ENCODE measurements at places on chromosomes 13 and 19.

GRCh38 chr19:3451451-3451866 lies 28.9 kb downstream of the SMIM24 start:
- DNase-seq, result no peak

DNA sequence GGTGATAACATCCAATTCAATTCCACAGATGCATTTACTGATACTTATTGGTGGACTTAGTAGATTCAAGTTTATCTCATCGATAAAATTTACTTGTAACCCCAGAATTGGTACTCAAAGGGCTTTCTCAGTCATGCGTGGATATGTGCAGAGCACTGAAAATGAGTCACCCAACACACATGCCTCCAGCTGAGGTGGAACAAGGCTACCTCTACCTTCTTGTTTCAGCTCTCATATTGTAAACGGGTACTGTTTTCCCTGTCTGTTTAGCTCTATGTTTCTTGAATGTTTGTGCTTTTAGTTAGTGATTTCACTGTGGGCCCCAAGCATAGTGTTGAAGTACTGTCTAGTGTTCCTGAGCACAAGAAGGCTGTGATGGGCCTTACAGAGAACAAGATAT lies 1.5 kb downstream of the LRRC63 start:
- DNase-seq, result no peak

DNA sequence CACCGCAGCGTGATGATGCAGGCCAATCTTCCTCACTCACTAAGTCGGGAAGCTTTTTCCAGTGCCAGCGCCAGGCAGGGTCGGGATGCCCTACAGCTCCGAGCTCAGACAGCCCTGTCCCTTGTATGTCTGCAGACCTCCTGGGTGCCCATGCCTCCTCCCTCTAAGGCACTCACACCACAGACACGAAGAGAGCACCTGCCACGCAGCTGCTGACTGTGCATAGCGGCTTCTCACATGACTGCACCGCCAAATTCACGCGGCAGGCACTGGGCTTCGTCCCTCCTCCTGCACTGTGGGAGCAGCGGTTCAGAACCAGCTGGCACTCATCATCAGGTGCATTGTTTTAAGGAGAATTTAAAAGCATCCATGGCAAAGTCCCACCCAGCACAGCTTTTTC lies 88.1 kb downstream of the SLC7A1 start:
- DNase-seq, result no peak

- DNase-seq, result no peak
Observed at GRCh38 chr13:112267660-112268059, 108.5 kb upstream of the SPACA7 start.

DNA sequence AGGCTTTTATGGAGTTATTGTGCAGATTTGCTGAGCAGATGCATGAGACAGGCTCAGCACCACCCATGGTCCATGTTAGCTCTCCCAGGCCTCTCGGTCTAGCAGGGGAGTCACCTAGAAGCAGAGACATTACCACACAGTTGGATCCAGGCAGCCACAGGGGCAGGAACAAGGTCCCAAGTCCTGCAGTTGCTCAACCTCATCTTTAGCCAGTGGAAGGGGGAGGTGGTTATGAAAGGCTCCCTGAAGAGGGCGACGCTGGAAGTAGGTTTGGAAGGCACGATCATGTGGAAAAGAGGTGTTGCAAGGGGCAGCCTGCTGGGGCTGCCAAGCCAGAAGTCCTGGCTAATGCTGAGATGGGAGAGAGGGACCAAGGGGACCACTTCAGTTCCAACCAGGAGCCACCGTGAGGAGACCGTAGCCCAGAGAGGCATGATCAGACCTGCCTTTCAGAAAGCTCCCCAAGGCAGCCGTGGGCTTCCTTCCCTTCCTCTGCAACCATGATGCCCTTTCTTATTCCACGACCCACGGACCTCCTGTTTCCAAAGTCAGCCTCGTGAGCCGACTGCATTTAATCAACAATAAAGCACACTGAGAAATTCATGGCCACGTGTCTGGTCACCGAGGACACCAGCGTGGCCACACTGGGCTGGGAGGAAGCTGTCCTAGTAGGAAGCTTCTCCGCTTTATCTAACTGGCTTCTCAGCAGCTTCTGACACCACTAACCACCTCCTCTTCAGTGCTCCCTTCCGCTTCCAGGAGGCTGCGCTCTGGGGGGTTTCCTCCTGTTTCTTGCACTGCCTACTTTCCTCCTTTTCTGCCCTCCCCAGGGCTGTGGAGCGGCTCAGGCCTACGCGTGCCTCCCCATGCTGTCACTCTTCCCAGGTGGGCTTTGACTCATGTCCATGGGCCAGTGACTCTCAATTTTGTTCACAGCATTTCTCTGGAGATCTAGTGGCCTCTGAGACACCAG lies 2.6 kb downstream of the AP1M1 start:
- DNase-seq, result no peak

DNA sequence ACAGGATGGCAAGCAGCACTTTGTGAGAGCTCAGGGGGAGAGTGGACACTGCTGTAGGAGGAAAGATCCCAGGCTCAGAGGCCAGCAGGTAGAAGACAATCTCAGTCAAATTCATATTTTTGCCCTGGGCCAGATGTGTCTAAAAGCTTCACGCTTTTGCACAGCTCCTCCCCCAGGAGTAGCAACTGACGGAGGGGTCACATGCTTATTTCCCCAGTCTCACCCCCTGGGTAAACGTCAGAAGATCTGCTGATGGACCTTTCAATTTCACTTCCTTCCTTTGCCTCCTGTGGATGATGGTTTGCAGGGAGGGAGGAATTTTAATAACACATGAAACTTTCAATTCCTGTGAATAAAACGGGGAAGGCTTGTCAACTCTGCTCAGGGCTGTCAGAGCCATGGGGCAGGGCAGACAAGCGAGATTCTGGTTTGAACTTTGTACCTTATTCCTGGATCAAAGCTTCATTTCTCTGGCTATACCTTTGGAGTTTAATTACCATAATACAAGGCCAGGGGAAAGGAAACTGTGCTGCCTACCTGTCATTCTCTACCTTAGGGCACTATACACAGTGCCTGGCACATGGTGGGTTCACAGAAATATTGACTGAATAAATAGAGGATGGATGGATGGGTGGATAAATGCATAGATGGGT lies 41.0 kb downstream of the POU4F1 start:
- DNase-seq, result no peak

GRCh38 chr13:30111810-30112209 lies 195.5 kb downstream of the KATNAL1 start:
- DNase-seq, result no peak

- no peak for DNase-seq
Observed at GRCh38 chr13:25743421-25743820, 308.4 kb downstream of the SHISA2 start.

DNA sequence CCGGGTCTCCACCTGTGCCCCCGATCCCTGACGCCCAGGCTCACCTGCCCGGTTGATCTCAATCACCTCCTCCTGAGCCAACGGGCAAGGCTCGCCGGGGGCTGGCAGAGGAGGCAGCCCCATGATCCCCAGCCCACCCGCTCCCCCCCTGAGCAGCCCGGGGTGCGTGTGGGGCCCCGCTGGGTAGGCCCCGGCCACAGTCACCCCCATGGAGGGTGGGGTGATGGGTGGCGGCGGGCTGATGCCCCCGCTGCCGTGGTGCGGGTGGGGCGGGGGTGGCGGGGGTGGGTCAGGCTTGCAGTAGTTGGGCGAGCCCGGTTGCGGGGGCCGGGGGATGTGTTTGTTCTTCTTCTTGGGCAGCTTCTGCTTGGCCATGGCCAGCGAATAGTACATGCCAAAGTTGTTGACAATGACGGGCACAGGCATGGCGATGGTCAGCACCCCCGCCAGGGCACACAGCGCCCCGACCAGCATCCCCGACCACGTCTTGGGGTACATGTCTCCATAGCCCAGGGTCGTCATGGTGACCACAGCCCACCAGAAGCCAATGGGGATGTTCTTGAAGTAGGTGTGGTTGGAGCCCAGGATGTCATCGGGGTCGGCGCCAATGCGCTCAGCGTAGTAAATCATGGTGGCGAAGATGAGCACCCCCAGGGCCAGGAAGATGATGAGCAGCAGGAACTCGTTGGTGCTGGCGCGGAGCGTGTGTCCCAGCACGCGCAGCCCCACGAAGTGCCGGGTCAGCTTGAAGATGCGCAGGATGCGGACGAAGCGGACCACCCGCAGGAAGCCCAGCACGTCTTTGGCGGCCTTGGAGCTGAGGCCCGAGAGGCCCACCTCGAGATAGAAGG lies 6.0 kb downstream of the KCNC3 start:
- no peak for DNase-seq

GRCh38 chr13:79374578-79374977 lies 31.5 kb downstream of the RBM26 start:
- no peak for DNase-seq

DNA sequence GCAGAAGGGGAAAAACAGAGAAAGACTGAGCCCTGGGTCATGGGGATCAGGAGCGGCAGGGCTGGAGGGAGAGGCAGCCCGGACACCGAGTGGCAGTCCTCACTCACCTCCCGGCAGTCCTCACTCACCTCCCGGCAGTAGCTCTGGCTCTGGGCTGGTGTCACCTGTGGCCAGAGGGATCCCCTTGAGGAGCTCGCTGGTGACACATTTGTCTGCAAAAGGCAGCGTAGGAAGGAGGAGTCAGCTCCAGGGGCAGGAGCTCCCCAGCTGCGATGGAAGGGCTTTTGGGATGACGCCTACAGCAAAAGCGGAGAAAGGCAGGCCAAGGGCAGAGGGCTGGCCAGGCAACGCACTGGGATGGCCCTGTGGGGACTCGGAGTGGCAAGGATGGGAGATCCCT lies 739 bp downstream of the EIF3G start:
- DNase-seq, result no peak

GRCh38 chr13:20939662-20940061 lies 37.1 kb upstream of the XPO4 start:
- no peak for DNase-seq

GRCh38 chr13:113176280-113176679 lies 17.8 kb downstream of the PROZ start:
- no peak for DNase-seq

GRCh38 chr13:30268673-30269072 lies 38.7 kb downstream of the KATNAL1 start:
- no peak for DNase-seq

GRCh38 chr13:42891591-42891990 lies 100.5 kb downstream of the EPSTI1 start:
- DNase-seq, result no peak

DNA sequence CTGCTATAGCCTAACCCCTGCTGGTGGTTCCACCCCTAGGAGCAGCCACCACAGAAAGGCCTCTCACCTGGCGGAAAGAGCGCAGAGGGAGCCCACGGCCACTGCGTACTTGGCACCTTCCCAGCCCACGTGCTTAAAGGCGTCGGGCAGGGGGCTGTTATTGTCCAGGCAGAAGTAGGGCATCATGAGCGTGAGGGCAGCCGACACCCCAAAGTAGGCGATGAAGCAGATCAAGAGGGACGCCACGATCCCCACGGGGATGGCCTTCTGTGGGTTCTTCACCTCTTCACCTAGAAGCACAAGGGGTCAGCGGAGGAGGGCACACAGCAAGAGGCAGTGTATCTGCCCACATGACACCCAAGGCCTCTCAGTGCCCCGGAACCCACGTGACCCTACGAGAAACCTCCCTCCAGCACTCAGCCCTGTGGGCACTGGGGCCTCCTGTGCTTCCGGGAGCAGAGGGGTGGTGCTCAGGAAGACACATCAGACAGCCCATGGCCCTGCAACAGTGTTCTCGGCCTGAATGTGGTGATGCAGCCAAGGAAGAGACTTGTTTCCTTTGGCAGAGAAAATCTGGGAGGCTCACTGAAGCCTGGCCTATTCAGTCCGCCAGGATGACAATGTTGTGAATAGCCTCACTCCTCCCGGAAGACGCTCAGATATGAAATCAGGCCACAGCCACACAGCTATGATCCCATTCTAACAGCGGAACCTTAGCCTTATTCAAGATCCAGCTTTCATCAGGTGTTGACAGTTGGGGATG lies 72.1 kb downstream of the SLC7A1 start:
- DNase-seq, result no peak

DNA sequence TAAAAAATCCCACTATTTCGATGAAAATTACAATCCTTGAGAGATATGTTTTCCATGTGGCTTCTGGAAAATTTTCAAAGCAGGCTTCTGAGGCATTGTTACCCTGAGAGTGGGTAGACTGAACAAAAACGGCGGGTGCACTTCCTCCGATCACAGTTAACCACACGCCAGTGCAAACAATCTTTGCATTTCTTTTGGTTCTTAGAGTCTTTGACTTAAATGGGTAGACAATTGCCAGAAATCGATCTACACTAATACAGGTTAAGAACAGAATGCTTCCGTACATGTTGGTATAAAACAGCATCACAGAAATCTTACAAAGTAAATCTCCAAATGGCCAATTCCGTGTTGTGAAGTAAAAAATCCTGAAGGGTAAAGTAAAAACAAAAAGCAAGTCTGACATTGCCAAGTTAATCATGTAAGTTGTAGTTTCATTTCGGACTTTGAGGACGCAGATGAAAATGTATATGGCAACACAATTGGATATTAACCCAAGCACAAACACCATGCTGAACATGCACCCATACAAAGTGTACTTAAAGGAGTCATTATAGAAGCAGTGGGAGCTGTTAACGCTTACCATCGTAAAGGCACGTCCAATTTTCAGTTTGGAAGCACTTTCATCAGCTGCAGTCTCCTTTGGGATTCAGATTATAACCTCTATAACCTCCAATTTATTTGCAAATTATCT lies 927 bp downstream of the LPAR6 start:
- no peak for DNase-seq

DNA sequence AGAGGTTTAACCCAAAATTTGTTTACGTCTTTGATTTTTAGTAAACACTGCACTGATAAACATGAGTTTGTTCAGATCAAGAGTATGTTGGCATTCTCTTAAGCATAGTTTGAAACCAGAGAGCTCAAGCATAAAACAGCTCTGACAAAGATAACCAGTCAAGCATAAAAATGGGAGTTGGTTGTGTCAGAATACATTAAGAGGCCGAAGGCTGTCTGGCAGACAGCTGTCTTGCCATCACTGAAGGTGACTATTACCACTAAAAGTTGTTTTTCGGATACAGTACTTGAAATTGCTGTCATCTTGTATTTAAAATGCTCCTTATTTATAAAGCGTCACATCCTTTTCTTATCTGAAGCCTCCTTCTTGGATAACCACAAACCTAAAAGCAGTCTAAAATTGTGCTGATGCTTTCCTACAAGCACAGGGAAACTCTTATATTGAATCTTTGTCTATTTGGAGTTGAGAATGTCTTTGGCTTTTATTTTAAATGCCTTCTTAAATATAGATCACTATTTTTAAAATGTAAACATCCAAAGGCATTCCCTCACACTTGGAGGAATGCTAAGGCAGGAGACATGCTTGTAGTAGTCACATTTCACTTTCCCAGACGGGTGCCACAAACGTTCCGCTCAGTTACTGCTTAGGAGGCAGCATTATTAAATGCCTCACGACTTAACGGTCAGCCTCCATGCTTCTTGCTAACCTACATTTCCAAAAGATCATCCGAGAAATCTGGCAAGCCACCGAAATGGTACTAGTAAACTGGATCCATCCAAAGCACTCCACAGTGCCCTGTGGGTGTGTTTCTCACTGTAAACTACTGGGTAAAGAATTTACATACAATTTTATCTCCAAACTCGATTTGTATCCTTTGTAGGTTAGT lies 1.5 kb downstream of the SMAD9 start:
- DNase-seq, result no peak

GRCh38 chr19:56299688-56300087 lies 15.0 kb downstream of the ZSCAN5A start:
- no peak for DNase-seq
